ENCODE measurements at places on chromosomes 16 and 17.

GRCh38 chr17:39238311-39238972 is 12.7 kb upstream of the STAC2 start:
- peak; percentile 67 for DNase-seq

- no peak for DNase-seq
Observed at GRCh38 chr17:78032166-78032565, 73.7 kb downstream of the TNRC6C start.

DNA sequence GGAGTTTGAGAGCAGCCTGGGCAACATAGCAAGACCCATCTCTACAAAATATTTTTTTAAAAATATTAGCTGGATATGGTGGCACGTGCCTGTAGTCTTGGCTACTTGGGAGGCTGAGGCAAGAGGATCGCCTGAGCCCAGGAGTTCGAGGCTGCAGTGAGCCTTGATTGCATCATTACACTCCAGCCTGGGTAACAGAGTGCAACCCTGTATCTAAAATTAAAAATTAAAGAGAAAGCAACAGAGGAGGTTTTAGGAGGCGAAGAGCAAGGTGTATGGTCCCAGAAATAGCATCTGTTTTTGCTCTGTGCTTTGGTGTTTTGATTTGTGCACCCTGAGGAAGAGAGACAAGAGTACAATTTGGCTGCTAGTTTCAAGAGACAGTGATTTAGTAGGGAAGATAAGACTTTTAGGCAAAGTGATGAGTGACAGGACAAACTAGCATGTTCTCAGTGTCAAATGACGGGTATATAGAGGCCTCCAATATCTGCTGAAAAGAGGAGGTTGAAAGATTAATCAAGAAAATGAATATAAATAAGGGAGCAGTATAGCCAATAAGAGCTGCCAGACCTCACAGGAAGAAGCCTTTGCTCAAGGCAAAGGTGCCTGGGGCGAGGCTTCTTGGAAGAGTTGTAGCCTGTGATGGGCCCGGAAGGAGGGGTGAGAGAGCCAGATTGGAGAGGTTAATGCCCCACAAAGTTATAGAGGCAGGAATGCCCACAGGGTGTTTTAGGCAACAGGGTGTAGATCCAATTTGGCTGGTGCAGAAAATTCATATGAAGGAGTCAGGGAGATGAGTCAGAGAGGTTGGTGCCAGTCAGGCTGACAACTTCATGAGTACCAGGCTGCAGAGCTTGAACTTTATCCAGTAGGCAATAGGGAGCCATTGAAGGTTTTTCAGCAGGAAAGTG is 11.4 kb downstream of the HLF start:
- DNase-seq = no peak

GRCh38 chr17:44952946-44953475 is 5.4 kb upstream of the KIF18B start:
- no peak for DNase-seq

- no peak for DNase-seq
Observed at GRCh38 chr17:32482568-32483320, 4.0 kb upstream of the CDK5R1 start.

GRCh38 chr16:379961-380761 is 1.6 kb downstream of the PGAP6 start:
- no peak for DNase-seq

DNA sequence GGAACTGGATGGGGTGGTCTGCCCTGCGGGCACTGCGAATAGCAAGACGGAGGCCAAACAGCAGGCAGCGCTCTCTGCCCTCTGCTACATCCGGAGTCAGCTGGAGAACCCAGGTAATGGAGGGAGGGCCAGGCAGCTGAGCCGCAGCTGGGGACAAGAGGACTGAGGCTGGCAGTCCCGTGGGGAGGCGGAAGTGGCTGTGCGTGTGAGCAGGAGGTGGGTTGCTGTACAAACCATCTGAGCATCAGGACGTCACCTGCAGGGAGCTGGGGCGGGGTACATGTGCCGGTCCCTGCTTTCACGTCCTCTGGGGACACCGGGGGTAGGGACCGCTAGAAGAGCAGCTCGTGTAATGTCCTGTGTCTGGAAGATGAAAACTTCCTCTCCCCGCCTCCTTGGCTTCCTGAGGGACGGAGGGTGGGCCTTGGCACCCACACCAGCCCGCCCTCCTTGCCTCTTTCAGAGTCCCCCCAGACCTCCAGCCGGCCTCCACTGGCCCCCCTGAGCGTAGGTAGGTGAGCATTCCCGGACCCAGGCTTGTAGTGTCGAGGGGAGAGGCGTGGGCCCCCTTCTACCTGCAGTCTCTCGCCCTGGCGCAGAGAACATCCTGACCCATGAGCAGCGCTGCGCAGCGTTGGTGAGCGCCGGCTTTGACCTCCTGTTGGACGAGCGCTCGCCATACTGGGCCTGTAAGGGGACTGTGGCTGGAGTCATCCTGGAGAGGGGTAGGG is 3.7 kb downstream of the ADAD2 start:
- peak; percentile 28 for DNase-seq

- no peak for DNase-seq
Observed at GRCh38 chr17:48254896-48255295, 147.3 kb downstream of the SNX11 start.

DNA sequence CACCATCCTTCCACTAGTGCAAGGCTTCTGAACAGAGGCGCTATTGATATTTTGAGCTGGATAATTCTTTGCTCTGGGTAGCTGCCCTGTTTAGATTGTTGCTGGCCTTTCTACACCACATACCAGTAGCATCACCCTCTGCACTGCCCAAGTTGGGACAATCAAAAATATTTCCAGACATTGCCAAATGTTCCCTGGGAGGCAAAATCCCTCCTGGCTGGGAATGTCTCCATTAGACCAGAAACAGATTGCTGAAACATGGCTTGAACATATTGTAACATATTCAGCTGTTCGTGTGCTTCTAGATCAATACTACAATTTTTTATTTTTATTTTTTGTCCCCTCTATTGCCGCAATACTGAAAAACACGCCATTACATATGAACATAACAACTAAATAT is 174.6 kb downstream of the ABCA8 start:
- no peak for DNase-seq

DNA sequence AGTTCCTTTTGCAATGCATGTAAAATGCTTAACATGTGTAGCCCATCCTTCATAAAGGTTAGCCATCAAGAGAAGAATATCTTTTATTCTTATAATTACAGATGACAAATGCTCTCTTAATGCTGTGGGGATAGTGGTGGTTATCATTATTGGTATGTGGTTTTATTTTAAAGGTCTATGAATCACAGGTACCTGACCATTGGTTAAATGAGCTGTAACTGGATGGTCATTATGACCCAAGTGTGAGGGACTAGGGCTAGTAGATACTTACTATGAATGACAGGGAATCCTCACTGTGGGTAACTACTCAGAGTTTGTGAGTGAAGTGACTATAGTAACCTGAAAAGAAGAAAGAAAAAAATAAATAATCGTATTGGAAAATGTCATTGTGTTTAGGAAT is 78.8 kb downstream of the CDRT15 start:
- DNase-seq = no peak

DNA sequence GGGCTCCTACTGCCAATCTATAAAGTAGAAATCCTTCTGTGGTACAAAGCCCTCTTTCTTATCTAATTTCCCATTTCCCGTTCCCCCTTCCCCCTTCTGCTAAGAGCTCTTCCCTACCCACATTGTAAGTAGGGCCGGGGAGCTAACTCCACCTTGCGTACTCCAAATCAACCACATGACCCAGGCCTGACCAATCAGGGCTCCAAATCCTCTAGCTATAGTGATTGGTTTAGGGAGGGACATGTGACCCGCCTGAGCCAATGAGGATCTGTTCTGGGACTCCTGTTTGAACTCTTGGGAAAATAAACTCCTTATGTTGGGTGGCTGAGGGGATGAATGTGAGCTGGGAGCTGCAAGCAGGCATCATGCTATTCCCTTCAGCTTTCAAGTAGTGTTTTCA is 40.9 kb upstream of the MEOX1 start:
- peak; percentile 26 for DNase-seq

DNA sequence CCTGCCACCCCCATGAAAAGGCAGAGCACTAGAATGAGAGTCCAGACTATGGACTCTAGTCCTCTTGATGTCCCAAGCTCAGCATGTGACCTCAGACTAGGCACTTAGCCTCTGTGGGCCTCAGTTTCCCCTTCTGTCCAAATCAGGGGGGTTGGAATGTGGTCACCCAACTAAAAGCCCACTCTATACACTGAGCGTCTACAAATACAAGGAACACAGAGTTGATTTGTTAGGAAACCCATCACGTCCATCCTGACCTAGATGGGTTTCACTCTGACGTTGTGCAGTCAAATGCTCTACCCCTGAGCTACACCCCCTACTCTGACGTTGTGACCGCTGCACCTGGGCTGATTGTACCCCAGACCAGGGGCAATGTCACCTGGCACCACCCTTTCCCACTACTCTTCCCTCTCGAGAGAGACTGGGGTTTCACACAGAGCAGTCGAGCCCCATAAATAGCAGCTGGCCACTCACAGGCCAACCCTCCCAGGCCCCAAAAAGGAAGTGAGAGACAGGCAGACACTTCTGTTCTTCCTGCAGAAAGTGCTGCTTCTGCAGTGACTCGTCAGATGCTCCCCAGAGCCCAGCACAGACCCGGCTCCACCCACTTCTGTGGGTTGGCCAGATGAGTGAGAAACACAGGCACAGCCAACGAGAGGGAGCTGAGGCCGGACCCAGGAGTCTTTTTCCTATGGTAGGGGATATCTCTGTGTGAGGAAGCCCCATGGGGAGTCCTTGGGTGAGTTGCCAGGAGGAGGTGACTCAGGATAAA is 16.1 kb upstream of the TNFRSF13B start:
- DNase-seq = peak; percentile 69

DNA sequence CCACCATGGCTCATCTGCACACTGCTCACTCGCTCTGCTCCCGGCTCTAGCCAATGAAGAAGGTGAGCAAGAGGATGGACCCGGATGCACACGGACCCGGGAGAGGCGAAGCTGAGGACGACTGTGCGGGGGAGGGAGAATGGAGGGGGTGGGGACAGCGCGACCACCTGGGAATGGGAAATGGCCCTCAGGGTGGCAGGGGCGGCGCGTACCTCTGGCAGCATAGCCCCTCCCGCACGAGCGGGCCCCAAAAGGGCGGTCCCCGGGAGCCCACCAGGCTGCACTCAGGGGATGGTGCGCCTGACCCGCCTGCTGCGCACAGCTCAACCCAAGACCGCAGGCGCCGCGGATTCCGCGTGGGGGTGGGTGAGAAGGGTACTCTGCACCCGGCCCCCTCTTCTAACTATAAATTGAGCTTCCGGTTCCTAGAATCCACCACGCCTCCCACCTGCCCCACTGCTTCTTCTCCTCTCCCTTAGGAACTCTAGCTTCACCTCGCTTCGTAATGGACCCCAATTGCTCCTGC is 6.1 kb downstream of the MT1H start:
- peak; percentile 67 for DNase-seq

- peak; percentile 59 for DNase-seq
Observed at GRCh38 chr16:87877942-87878507, 8.7 kb upstream of the SLC7A5 start.

DNA sequence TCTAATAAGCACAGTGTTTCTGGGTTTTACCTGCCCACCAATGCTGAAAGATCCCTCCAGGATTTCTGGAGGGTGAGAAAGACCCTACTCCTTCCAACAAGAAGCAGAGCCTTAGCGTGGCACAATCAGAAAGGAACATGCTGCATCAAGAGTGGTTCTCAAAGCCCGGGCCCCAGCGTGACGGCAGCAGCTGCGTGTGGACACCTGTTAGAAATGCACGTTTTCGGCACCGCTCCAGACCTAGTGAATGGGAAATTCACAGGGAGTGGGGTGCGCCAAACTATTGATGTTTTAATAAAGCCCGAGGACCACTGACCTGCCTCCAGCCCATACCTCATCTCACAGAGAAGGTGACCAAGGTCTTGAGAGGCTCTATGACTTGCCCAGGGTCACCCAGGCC is 55.8 kb downstream of the PECAM1 start:
- DNase-seq = no peak

GRCh38 chr17:81489012-81489997 is 23.3 kb downstream of the ACTG1 start:
- no peak for DNase-seq

GRCh38 chr16:4087099-4087885 is 28.9 kb downstream of the ADCY9 start:
- no peak for DNase-seq

GRCh38 chr17:47225436-47225858 is 16.3 kb downstream of the MYL4 start:
- no peak for DNase-seq

- DNase-seq = no peak
Observed at GRCh38 chr17:65402513-65403496, 158.6 kb downstream of the AXIN2 start.

- no peak for DNase-seq
Observed at GRCh38 chr17:31320241-31320640, 1.2 kb downstream of the EVI2A start.

DNA sequence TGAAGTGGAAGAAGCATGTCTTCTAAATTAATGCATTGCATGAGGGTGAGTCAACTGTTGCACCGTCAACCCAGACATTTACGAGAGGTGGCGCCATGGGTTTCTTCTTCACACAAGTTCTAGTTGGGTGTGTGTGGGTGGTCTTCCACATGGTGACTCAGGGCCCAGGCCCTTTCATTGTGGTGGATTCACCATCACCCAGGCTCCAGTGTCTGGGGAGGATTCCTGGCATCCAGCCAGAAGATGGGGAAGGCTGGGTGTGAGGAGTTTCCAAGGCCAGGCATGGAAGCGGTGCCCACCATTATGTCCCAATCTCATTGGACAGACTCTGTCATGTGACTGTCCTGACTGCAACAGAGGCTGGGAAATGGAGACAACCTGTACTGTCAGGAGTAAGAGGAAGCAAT is 21.4 kb upstream of the JPH3 start:
- no peak for DNase-seq

- DNase-seq = no peak
Observed at GRCh38 chr16:61926766-61927165, 109.5 kb downstream of the CDH8 start.

DNA sequence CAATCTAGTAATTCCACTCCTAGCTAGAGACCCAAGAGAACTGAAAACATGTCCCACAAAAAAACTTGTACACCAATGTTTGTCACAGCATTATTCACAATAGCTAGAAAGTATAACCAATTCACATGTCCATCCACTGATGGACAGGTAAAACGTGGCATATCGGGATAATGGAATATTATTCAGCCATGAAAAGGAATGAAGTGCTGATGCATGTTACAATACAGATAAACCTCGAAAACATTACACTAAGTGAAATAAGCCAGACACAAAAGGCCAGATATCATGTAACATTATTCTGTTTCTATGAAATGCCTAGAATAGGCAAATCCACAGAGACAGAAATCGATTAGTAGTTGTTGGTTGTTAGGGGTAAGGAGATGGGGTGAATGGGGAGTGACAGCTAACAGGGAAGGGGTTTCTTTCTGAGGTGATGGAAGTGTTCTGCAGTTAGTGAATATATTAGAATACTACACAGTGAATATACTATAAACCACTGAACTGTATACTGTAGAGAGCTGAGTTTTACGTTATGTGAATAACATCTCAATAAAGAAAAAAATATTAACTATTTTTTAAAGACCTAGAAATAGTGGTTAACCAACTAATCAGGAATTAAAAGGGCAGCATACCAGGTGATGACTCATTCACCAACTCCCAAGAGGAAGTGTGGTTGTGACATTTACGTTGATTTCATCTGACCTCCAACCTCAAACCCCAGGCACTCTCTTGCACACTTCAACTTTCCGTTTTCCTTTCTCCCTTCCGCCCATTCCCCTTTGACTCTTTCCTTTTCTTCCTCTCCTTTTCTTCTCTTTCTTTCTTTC is 48.6 kb downstream of the GAS7 start:
- DNase-seq = no peak

- peak; percentile 33 for DNase-seq
Observed at GRCh38 chr16:89764711-89765201, 43.4 kb downstream of the ZNF276 start.

- no peak for DNase-seq
Observed at GRCh38 chr17:67095803-67096202, 51.4 kb downstream of the CACNG1 start.
